ENCODE measurements at places on chromosomes 3 and 15.
A peak's percentile ranks its signal among the peaks of the same experiment; 100 is the strongest.

DNA sequence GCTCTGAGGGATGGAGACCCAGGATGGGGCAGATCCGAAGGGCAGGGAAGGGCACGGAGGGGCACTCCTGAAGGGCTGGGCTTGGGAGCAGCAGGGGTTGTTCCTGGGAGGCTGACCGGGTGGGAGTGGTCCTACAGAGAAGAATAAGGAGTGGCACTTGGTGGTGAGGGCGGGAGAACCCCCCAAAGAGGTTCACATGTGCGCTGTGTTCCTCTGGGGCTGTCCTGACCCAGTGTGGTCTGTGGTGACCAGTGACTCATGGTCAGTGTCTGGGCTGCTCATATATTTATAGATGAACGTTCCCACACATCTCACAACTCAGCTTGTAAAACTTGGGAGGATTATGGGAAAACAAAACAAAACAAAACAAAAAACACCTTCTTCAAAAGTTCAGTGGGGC is 10.0 kb downstream of the TRPM1 start:
- no peak for DNase-seq

GRCh38 chr15:99542828-99543227 is 23.0 kb upstream of the MEF2A start:
- no peak for DNase-seq

DNA sequence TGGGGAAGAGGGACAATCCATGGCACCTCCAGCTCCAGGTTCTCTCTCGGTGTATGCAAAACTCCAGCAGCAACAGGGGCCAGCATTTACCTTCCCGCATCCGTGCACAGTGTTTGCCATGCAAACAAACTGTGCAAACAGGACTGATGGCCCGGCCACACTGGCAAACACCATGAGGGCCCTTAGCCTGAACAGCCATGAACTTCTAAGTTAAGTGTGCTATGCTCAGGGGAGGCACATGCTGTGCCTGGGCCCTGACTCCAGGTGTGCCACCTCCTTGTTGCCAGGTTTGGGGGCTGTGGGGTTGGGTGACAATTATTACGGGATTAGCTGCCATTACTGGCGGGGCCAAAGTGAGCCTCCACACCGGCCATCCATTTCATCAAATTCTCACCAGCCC is 57.5 kb downstream of the CACNA2D2 start:
- DNase-seq: no peak

- peak; percentile 55 for DNase-seq
Measured at GRCh38 chr15:40098489-40099261, 10.0 kb downstream of the BMF start.

DNA sequence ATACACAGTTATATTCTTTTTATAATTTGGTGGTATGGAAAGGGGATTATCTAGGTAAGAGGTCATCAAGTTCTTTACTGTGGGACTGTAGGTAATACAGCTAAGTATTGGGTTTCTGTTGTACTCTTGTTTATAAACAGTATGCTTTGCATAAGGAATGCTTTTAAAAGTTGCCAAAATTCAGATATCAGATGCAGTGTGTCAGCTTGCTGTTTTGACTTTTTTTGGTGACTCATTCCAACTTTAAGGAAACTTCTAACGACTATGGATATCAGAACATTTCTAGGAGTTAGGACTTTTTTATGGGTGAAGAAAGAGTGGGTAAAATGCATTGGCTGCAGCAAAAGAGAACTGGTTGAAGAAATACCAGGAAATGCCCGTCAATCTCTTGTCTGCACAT is 2.8 kb downstream of the SCAANT1 start:
- DNase-seq: no peak

DNA sequence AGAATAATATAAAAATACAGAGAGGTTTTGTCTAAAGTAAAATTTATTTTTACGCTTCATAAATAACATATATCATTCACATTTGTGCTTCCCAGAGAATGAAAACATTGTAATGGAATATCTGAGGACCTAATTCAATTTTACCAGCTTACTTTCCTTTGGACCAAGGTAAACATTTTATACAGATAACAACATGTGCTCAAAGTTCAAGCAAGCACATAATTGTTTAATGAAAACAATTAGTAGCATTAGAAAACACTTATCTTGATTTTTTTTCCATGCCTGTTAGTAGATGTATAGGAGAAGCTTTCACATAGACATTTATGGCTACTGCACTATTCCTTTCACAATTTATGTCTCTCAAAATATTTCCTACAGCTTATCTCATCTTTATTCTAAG is 400.0 kb downstream of the ZIC1 start:
- no peak for DNase-seq

DNA sequence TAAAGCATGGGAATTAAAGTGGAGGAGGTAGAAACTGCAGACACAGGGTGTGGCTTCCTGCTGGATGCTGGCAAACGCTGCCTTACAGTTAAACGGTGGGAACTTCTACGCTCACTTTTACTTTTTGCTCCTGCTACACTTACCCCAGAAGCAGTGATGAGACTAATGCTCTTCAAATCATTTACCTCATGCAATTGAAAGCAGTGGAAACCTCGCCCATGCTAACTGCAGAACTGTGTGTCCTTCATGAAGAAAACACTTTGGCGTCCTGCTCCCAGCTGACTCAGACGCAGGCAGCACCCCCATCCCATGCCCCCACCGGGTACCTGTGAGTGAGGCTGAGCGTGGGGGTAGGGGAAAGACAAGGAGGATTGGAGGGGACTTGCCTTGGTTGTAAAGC is 31.8 kb downstream of the UPK1B start:
- DNase-seq: no peak

DNA sequence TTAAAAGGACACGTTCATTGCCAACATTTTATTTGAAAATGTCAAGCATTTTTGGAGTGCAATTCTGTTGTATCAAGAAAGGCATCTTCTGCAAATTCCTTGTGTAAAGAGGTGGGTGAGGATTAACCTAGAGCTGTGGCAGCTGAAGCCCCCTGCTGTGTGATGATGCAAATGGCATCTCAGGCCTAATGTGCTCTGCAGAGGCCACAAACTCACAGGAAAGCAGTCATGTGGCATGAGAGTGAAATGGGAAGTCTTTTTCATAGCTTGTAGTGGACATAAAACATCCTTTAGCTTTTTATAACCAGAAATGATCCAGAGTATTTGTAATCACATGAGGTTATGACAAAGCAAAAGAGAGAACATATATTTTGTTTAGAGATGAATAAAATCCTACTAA is 6.4 kb downstream of the CADM2 start:
- no peak for DNase-seq

DNA sequence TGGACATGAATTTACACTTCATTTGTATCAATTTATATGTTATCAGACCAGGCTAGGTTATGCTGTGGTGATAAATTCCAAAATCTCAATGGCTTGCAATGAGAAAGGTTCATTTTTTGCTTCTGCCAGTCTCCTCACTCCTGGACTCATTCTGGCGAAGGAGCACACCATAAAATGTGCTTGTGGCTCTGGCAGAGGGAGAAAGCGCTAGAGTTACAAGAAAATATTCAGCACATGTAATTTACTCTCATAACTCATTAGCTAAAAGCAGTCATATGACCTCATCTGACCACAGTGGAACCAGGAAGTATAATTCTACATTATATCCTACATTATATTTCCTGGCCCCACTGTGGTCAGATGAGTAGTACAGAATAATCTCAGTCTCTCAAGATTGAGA is 193.8 kb downstream of the BCHE start:
- DNase-seq: no peak

GRCh38 chr3:47291158-47291753 is 8.5 kb downstream of the KLHL18 start:
- DNase-seq: no peak

DNA sequence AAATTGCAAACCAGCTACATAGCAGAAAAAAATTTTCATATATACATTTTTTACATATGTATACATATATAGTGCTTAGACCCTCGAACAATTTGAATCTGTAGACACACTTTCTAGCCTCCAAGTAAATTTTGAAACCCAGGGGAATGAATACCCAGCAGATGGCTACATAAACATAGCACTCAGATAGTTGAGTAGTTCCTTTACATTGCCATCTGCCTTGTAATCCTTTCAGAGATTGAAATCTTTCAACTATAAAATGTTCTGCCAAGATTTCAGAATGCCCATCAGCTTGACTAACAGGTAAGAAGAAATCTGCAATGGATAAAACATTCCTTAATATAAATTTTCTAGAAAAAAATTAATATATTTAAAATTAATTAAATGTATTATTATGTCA is 1333.5 kb upstream of the CADM2 start:
- no peak for DNase-seq

DNA sequence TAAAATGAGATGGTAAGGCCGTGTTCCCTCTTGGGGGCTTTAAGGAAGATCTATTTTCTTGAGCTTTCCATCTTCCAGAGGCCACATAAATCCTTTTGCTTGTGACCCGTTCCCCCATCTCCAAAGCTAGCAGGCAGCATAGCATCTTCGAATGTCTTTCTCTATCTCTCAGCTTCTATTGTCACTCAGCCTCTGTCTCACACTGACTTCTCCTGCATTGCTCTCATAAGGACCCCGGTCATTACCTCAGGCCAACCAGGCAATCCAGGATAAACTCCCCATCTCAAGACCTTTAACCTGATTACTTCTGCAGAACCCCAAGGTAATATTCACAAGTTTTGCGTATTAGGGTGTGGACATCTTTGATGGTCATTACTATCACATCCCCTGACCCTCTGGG is 250.3 kb upstream of the SOX2 start:
- DNase-seq: no peak

- DNase-seq: no peak
Measured at GRCh38 chr3:3372210-3372777, 192.8 kb upstream of the CRBN start.

DNA sequence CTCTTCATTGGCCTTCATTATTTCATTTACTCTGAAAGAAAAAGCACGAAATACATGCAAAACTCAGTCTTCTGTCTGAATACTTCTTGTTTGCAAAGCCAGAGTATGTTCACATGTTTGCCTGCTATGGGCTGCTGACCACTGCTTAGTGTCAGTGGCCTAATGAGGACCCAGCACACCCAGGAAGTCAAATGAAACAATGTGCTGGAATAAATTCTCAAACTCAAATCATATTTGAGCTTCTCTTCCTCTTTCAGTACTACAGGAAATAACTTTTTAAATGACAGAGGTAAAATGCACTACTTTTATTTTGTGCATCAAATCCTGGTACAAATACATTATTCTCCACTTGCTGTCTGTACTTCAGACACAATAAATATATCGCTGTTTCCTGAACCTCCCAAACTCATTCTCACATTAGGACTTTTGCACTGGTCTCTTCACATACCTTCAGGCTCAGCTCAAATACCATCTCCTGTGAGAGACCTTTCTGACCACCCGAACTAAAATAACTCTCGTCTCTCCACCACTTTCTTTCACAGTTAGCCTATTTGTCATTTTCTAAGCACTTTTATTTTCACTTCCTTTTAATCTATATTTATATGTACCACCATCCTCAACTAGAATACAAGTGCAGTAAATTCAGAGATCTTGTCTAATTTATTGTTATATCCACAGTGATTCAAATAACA is 176.8 kb downstream of the TUSC7 start:
- DNase-seq: no peak

DNA sequence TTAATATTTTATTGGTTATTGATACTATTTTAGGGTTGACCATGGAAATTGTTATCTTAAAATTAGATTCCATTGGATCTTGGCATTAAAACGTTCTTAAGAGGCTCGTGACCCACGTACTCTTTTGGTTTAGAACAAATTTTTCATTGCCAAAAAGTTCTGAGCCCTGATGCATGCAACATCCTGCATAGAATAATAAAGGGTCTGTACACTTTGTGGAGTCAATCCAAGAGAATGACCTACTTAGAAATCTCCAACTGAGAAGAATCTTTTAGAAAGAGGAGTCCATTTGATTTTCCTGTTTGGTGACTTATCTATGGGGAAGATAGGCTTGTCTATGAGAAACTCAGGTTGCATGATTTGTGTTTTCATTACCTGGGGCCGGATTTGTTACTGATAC is 404.2 kb upstream of the RGMA start:
- DNase-seq: no peak

GRCh38 chr3:72069543-72069942 is 284.6 kb upstream of the PROK2 start:
- no peak for DNase-seq

DNA sequence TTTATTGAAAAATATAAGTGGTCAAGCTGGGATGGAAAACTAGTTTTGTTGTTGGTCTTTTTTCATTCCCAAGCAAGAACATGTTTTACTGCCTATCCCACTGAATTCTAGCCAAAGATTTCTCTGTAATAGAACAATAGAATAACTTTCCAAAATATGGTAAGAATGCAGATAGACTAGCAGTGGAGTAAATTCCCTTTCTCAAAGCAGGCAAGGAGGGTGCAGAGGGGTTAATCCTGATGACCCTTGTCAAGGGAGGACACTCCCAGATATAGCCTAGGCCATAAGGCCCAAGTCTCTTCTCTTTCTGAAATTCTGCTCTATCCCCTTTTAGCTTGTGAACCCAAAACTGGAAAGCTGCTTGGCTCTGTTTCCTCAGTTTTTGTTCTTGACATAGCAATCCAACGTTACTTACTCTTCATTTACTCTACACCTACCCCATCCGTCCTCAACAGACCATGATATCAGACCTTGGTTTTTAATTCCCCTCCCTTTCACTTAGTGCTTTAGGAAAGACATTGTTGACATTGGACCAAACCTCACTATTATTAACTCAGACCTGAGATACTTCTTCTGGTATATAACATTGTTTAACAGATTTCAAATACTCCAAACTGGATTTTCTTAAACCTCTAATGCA is 453.6 kb upstream of the THBS1 start:
- DNase-seq: no peak

- DNase-seq: no peak
Measured at GRCh38 chr3:105674437-105675065, 194.3 kb downstream of the CBLB start.

DNA sequence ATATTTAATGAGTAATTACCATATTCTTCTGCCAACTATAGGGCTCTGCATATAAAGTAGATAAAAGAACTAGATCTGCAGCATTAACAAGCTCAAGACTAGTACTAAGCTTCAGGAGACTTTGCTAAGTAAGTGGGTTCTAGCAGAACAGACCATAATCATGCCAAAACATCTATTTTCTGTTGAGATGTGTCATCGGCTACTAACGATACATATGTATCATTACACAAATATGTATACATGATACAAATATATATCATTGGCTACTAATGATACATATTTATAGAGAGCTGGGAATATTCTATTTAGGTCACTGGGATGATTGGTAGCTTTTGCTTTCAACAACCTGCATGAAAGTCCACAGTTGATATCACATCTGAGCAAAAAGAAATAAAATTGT is 185.8 kb upstream of the DCBLD2 start:
- no peak for DNase-seq

- no peak for DNase-seq
Measured at GRCh38 chr3:60953351-60953750, 297.9 kb downstream of the FHIT start.

DNA sequence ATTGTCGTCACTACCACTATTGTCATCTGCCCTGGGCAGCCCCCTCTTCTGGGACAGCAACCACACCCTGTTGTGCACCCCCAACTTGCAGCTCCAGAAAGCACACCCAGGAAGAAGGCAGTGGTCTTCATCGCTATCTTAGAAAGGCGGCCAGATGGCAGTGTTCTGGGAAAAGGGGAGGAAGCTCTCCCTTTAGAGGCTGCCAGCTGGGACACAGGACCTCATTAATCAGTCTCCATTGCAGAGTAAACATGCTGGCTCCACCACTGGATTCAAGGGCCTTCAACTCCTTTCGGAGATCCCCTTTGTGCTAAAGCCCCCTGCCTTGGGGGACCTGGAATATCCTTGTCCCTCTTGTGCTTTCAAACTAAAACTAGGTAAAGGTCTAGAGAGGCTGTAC is 199.3 kb upstream of the LINGO1 start:
- DNase-seq: no peak

Measured in stimulated activated effector memory CD8-positive, alpha-beta T cell treated with anti-CD3 and anti-CD28 coated beads, Interleukin-12 subunit alpha, Interleukin-12 subunit beta, amount 100 ng/mL, for 72 hours (primary cell).